ENCODE measurements at places on chromosomes 7 and 10.
A peak's percentile ranks its signal among the peaks of the same experiment; 100 is the strongest.

DNA sequence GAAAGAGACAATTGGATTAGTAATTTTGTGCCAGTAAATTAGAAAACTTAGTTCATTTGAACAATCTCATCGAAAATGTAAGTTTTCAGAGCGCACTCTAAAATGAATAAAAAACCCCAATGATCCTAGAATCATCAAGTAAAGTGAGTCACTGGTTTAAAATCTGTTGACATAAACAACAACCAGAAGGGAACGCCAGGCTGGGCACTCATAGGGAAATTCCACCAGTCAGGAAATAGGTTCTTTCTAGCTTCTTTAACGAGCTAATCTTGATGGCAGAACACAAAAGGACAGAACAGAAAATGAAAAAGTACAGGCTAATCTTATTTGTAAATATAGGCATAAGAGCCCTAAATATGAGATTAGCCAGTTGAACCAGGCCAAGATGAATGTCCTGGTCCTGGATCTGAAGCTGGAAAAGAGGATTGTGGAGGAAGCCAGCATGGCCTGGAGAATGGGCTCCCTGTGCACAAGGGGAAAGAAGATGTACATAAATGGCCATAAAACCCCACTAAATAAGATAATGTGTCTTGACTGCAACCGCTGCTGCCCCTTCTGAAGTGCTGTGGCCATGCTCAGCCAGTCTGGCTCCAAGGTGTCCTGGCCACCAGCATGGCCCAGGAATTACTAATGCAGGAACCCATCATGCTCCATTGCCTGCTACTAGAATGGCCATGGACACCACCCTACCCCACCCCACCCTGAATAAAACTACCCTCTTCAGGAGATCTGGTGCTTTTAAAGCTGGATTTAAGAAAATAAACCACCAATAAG, 114.0 kb downstream of the WDFY4 start:
- DNase-seq = no peak

DNA sequence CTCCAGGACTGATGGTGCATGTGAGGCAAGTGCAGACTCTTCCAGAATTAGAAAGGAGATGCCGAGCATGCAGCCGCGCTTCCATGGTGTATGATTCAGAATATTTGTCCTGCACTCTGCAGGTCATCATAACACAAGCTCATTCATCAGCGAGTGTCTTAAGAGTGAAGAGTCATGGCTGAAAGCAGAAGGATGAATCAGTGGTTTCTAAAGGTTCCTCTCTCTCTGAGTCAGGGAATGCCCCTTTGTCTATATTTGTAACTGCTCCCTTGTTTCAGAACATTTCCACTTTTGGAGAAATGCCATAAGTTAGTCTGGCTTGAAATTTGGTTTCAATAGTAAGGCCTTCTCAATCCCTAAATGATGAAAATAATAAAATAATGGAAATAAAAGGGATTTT, 52.3 kb downstream of the HECW1 start:
- DNase-seq = no peak

GRCh38 chr10:93962973-93963372, 30.8 kb upstream of the PLCE1 start:
- DNase-seq = no peak

- DNase-seq = no peak
These were observed 30.4 kb downstream of the PFKFB3 start for GRCh38 chr10:6232846-6233724.

- DNase-seq = peak; percentile 38
These were observed 1.3 kb downstream of the CYTH3 start for GRCh38 chr7:6271060-6271658.
